ENCODE measurements at places on chromosomes 12 and 14.

DNA sequence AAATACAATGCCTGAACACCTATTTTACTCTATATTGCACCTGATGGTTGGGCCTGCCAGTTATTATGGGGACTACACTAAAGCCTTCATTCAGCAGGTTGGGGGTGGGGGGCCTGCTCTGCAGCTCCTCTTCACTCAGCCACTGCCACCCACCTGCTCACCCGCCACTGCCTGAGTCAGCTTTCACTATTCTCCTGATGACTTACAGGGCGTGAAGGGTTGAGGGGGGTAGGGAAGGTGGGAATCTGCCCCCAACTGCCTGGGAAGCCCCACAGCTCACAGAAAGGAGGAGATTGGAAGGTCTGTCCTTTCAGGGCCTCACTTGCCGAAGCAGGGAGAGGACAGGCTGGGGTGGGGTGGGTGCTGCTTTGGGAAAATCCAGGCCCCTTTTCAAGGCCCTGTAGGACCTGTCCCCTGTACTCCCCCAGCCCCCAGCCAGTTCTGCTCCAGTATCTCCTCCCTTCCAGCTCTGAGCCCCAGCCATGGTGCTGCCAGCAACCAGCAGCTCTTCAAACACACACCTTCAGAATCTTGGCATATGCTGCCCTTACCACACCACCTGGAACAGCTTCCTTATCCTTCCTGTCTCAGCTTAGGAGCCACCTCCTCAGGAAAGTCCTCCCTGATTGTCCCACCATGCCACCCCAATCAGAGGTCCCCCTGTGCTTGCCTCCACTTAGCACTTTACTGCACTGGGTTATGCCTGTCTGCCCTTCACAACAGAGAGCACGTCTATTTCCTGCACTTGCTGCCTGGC, 33.1 kb downstream of the IRF2BPL start:
- DNase-seq: no peak

- no peak for DNase-seq
Observed at GRCh38 chr14:88933191-88933590, 108.7 kb downstream of the TTC8 start.

- no peak for DNase-seq
Observed at GRCh38 chr12:77720258-77720657, 110.4 kb upstream of the NAV3 start.

DNA sequence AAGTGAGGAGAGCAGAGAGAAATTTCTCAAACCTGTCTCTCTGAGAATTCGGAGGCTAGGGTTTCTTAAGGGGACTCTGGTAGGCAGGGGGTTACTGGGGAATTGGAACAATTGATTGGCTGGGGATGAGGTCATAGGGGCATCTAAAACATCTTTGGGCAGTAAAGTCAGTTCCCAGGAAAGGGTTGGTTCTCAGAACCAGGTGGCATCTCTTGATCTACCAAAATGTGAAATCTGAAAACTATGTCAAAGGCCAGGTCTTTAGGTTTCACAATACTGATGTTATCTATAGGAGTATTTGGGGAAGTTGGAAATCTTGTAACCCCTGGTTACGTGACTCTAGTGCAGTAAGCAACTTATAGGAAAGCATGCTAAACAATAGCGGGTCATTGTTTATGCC, 6.9 kb downstream of the C12orf75 start:
- DNase-seq: no peak

DNA sequence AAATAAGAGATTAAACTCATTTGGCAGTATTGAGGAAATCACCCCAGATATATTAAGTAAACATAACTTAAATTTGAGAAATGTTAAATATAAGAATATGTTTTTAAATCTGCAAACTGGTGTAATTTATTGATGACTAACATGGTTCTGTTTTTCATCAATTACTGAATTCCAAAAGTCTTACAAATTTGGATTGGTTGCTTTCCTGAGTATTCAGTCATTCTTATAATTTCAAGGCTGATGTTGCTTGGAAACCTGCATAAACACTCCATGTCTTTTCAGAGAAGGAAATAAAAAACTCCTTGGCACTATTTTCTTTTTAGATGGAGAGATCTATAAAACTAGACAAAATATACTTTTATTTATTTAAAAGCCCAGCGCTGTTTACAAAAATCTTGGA, 71.7 kb downstream of the NOVA1 start:
- no peak for DNase-seq

DNA sequence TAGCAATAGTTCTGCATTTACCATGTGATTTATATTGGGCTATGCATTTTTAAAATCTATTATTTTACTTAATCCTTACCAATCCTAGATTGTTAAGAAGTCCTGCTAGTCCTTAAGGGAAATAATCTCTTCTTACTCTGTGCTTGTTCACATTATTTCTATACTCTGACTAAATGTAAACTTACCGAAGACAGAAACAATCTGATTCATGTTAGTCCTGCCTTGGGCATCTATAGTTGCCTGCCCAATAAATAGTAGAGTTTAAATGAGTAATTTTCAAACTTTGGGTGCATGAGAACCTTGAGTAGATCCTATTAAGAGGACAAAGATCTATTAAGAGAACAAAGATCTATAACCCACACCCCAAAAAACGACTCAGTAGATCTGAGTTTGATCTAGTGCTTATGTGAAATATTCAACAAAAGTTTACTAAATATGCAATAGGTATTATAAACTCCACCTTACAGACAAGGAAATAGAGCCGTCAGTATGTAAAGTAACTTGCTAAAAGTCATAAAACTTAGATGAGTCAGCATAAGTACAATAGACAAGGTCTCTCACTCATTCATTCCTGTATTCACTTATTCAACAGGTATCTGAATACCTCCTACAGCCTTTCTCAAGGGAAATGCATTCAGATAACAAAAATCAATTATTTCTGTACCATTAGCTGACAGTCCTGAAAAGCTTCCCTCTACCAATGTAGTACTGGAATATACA, 127.6 kb downstream of the PAWR start:
- no peak for DNase-seq

DNA sequence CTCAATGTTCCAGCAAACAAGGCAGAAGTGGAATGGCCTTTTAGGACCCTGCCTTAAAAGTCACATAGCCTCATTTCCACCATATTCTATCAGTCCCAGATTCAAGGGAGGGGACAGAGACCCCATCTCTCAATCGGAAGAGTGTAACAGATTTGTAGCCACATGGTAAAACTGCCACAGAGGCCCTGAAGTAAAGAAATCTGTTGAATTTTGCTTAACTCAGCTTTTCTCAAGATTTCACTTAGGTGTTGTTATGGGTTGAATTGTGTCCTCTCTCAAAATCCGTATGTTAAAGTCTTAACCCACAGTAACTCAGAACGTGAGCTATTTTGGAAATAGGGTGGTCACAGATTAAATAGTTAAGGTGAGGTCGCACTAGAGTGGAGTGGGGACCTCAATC, 22.7 kb upstream of the CCDC60 start:
- DNase-seq: no peak

DNA sequence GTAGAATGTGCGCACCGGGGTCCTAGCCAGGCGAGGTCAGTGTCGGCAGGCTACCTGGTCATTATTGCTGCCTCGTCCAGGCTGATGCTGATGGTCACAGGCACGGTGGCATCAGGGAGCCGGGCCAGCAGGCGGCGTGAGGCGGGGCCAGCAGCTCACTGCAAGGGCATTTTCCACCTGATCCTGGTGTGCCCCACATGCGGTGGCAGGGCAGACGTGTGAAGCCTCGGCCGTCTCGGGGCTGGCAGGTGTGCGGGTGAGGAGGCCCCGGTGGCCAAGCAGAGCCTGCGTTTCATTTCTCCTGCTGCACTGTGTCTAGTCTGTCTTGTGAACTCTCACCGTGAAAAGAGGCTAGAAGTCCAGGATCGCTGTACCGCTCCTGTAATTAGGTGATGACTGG, 12.0 kb upstream of the AMN start:
- DNase-seq: no peak

DNA sequence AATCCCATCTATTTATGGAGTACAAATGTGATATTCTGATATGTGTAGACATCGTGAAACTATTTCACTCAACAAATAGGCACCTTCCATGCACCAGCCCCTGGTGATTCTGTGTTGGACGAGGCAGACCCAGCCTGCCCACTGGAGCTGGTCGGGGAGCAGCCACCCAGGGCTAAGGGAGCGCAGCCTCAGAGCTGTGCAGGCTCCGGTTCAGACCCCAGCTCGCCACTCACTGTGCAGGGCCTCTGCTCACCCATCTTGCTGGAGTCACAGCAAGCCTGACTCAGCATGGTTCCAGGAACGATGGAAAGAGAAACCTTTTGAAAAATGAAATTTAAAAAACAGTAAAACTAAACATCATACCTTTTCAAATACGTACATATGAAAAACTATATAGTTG, 52.3 kb upstream of the BCL11B start:
- DNase-seq: peak; percentile 28

DNA sequence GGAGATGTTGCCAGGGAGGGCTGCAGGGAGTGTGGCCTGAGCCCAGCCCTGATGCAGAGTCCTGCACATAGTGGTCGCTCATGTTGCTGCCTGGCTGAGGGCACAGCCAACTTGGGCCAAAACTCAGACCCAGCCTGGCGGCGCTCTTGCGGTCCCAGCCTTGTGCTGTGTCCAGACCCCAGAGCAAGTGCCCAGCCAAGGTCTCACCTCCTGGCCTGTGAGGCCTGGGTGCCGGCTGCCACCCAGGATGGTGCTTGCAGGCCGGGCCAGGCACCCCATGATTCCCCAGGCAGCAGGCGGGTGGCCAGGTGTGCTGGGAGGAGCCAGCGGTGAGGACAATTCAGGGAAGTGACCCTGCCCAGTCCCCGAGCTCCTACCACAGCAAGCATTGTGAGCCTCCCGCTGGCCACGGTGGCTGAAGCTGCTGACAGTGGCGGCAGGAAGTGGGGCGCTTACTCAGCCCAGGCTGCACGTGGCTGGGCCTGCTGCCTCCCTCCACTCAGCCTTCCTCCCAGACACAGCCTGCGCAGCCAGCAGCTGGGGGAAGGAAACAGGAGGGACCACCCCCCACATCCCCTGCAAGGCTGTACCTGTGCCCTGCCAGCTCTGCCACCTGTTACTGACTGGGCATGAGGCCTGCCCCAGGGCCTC, 17.7 kb upstream of the PGF start:
- DNase-seq: no peak

DNA sequence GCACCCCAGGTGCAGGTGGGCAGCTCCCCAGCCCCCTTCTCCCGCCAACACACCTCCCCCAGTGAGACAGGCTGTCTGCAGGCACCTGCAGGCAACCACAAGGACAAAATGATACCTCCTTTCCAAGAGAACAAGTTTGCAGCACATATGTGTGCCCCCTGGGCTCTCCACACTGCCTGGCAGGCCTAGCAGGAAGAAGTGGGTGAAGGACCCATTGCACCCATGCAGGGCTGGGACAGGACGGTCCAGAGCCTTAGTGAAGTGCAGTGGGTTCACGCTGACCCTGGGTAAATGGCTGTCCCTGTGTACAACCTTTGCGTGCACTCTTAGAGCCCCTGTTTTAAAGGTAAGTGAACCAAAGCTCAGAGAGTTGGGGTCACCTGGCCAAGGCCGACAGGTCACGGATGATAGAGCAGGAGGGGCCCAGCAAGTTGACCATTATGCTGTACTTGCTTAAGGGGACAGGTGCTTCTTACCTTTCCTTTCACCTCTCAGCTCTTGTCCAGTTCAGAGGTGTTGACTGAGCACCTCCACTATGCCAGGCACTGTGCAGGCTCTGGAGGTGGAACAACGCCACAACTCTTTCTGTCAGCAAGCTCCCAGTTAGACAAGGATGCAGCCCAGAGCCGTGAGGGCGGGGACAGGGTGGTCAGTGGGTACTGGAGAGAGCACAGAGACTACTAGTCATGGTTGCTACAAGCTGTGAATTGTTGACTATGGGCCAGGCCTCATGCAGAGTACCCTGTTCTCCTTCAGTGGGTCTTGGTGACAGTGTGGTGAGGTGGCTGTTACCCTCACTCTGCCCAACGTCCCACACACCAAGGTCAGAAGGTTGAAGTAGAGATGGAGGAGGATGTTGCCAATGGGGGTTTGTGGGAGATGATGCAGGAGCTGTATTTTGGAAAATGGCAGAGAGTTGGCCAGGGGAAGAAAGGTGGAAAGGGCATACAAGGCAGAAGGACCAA, 125.9 kb downstream of the PAPOLA start:
- DNase-seq: peak; percentile 47

GRCh38 chr12:38158428-38159091, 158.0 kb upstream of the ALG10B start:
- no peak for DNase-seq

DNA sequence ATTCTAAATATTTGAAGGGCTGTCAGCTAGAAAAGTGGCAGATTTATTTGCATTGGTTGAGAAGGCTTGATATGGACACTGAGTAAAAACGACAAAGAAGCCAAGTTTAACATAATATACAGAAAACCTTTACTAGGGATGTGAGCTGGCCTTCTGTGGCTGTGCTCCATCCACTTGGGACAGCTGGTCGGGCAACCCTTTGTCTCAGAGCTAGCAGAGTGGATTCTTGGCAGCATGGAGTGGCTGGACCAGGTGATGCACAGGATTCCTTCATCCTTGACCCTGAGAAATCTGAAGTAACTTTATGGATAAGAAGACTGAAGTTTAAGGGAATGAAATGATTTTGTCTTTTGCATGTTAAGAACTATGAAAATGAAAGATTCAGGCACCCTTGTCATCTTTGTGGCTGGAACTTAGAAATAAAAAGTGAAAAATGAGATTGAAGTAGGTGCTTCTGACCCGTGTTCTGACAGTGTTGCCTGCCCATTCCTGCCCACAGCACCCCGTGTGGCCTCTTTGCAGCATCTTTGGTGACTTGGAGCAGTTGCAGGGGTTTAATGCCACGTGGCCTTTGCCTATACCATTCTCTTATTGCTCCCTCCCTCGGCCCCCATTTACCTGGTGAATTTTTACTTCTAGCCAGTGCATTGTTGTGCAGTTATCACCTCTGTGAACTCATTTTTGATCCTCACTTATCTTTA, 32.6 kb downstream of the PELI2 start:
- DNase-seq: no peak

DNA sequence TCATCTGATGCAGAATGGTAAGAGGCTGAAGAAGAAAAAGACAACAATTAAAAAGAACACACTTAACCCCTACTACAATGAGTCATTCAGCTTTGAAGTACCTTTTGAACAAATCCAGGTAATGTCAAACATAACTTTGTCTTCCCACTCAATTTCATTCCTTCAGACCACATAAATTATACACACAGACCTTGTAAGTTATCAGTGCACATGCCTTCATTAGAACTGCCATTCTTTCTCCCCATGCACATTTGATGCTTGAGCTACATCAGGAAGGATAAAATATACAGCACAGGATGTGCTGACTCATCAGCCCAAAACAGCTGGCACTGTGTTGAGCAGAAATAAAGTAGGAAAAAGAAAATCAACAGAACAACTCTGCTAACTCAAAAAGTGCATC, 246.7 kb downstream of the PAWR start:
- DNase-seq: no peak
